Left lung (tissue), 14 donors: ENCODE measurements at places on chromosomes 3 and 15. TPM values are rescaled to one million over a fixed set of nuclear protein-coding genes. Genes with fewer than 3 reads are reported as not detected.

HESX1 gene
- 0.47 TPM for total RNA-seq

SV2B gene
- total RNA-seq = 0.58 TPM

DNA sequence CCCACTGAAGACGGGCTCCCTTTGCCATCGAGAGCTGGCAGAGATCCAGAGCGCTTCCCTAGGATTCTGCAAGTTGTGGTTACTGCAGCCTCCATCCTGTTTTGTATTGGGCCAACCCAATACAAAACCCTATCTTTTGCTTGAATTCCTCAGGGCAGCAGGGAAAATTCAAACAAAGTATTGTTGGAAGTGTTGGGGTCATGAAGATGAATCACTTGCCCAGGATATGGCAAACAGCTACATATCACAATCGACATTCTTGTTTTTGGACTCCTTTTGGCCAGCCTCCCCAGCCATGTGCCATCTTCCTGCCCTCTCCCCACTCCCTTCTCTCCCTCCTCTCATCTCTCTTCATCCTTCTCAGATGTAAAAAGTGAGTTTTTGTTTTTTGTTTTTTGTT, 100.0 kb upstream of the TRIM42 start:
- DNase-seq = no peak

DNA sequence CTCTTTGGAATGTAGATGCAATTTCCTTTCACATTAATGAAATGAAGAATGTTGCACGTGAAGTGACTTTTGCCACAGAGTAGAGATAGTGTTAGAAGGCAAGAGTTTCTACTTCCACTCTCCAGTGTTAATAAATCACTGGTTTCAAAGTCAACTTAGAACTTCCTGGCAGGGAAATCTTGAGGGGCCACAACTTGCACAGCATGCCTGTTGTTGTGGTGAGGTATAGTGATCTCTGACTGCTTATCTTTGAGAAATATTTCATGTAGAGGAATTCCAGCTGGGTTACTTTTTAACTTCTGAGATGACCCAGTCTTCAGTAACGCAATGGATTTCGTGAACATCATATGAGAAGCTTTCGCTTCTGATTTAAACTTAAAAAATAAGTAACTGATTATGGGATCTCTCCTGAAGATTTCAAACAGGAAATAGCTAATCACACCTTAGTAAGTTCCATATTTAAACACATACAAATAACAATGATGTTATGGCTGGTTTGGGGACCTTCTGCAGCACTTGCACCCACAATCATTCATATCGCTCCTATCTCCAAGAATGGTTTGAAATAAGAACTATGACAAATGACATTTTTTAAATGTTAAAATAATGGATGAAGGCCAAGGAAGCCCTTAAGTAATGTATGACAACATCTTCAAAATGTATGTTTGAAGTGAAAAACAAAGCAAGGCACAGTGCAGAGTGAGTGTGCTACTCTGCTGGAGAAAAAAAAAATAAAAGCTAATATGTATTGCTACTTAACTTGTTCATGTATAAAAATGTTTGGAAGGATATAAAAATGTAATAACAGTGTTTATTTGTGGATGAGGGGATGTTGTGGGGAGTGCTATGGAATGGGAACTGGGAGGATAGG, 726.5 kb upstream of the NECTIN3 start:
- DNase-seq = no peak

DNA sequence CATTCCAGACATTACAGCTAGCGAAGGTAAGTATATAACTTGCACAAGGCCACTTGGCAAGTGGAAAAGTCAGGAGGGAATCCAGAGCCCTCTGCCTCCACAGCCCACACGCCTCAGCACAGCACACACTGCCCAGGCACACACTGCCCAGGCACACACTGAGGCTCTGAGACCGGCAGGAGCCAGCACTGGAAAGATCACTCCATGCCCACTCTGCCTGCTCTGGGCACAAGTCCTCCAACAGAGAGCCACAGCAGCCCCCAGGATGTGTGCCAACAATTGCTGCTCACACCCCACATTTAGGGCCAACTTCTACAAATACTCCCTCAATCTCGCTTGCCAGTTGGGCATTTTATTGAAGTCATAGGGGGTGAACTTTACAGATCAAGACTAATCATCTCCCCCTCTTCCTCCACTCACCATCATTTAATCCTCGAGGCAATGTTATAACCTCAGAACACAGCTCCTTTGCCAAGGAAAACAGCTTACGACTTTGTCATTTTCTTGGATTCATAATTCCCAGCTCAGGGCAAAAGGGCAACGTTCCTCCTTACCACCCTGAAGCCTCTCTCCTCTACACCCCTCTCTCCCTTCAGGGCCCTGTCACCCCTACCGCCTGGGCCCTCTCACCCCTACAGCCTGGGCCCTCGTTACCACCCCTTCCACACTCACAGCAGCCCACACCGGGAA, 53.0 kb upstream of the TPM1 start:
- peak; percentile 10 for DNase-seq

DNA sequence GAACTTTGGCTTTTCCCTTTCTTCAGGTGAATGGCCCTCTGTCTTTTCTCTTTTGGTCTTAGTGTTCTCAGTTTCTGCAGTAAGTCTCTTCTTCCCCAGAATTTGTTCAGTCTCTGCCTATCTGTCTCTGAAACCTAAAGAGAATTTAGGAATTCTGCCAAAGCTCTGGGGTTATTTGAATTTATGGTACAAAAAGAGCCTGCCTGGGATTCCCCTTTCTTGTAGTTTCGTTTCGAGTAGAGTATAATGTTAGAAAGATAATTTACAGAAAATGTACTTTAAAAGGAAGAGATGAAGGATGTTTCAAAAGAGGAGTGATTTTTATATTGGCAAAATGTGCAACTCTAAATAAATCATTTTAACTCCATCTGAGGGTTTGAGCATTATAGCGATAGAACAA, 247.4 kb upstream of the SATB1 start:
- no peak for DNase-seq
